ENCODE measurements at places on chromosomes 12 and 14.

DNA sequence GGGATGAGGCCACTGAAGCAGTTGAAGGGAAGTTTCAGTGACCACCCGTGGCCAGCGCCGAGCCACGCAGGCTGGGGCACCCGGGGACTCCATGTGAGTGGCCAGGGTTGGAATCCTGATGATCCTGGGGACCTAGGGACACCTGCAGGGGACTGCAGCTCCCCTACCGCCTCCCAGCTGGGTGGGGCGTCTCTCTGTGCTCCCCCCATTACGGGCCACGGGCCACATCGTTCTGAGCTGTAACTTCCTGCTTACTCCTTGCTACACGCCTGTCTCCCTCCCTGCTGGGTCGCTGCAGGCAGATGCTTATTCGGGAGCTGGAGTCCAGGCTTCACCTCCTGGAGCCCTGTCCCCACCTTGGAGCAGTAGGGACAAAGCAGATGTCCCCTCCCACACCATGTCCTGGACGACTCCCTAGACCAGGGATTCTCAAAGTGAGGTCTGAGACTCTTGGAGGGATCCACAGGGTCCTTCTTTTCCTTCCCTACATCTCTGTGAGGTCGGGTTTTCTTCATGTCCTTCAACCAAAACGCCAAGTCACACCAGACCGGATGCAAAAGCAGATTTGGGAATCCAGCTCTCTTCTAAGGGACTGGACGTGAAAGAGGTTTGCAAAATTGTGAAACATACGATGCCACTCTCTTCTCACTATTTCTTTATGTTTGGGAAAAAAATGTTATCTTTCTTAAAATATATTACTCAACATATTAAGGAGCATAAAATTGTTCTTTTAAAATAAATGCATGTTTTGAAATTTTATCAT lies 85.9 kb upstream of the NCOR2 start:
- no peaks in the 10 kb centered on the region for H3K36me3 ChIP-seq
- peaks cover 2% of the 10 kb centered on the region for H3K4me1 ChIP-seq
- DNase-seq, result no peak
- no peak overlapping the region for H3K4me3 ChIP-seq
- no peak overlapping the region for H3K27ac ChIP-seq

DNA sequence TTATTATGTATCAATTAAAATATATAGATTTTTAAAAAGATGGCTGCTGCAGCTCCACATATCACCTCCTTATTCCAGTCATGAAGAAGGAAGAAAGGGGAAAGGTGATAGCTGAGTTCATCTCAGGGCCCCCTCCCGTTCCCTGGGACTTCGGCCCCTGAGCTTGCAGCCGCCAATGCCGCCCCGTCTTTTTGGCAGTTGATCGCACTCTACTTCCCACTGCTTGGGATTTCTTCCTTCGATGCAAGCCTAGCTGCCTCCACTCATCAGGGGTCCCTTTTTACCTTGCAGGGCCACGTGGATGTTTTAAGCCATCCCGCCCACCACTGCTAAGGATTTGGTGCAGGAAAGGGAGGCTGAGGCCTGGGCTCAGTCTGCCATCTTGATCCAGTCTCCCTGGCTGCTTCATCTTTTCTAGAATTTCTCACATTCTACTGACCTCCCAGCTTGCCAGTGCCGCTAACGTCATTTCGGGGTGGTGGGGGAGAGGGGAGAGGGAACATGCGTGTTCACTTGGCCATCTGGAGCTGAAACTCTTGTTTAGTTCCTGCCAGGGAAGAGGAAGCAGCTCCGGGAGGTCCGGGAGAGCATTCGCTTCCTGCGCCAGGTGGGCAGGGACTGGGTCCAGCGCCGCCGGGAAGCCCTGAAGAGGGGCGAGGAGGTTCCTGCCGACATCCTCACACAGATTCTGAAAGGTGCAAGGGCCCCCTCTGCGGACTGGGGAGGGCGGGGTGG lies 31.3 kb downstream of the CYP46A1 start:
- DNase-seq, result no peak
- no peak overlapping the region for H3K27ac ChIP-seq
- H3K27me3 ChIP-seq, result peaks cover 9% of the 10 kb centered on the region

DNA sequence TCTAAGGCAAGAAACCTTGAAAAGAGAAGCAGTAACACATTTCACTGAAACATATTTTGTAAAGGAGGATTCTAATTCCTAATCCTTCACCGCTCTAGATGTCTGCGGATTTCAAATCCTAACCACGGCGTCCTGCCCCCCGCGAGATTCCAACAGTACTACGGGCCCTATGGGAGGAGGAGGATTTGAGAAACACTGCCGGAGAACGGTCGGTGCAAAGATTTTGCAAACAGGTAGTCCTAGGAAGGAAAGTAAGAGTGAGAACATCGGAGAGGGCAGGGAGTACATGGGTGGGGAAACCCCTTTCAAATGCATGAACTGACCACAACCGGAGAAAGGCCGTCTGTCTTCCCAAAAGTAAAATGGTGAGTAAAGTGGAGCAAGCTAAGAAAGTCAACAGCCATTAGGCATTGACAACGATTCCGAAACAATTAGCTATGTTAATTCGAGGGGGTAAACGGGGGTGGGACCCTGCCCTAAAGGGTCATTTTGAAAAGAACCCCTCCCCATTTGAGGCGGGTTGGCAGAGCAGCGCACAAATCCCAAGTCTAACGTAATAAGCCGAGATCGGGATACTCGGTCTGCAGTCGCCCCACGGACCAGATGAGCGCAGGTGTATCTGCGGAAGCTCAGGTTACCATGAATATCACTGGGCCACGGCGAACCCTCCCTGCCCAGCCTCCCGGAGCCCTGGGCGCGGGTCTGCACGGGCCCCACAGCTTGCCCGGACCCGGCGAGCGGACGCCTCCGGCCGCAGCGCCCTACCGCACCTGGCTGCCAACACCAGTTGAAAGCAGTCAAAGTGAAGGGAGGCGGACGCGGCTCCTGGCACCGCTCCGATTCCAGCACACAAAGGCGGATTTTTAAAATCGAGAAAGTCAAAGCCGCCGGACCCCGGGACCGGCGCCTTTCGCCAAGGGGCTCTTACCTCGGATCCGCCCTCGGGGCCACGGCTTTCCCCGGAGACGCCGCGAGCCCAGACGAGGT lies 662 bp downstream of the EPS8 start:
- peaks cover 8% of the 10 kb centered on the region for H3K36me3 ChIP-seq
- H3K27me3 ChIP-seq, result peaks cover 71% of the 10 kb centered on the region
- peaks cover 12% of the 10 kb centered on the region for H3K4me1 ChIP-seq
- H3K27ac ChIP-seq, result peak overlapping the region; percentile 3
- H3K4me3 ChIP-seq, result peak overlapping the region; percentile 87
- peak; percentile 2 for DNase-seq

DNA sequence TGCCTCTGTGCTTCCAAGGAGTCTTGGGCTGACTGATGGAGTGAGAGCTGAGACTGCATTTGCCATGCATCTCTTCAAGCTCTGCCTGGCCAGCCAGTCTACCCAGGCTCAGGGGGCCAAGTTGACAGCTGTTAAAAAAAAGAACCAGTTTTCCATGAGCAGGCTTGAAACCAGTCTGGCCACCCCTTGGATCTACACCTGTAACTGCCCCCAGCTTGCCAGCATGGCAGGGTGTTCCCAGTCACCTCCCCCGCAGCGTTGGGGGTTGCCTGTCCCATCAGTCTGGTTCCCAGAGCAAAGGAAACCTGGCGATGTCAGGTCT lies 202.7 kb downstream of the ZFP36L1 start:
- no peak for DNase-seq
- no peaks in the 10 kb centered on the region for H3K36me3 ChIP-seq
- H3K27me3 ChIP-seq, result no peaks in the 10 kb centered on the region
- no peak overlapping the region for H3K27ac ChIP-seq
- H3K4me1 ChIP-seq, result peaks cover 5% of the 10 kb centered on the region
- no peak overlapping the region for H3K4me3 ChIP-seq

GRCh38 chr14:94686511-94687160 lies 74.4 kb downstream of the SERPINA3 start:
- DNase-seq, result no peak
- no peak overlapping the region for H3K27ac ChIP-seq
- peaks cover 6% of the 10 kb centered on the region for H3K27me3 ChIP-seq
- no peak overlapping the region for H3K4me3 ChIP-seq
- peaks cover 2% of the 10 kb centered on the region for H3K36me3 ChIP-seq

DNA sequence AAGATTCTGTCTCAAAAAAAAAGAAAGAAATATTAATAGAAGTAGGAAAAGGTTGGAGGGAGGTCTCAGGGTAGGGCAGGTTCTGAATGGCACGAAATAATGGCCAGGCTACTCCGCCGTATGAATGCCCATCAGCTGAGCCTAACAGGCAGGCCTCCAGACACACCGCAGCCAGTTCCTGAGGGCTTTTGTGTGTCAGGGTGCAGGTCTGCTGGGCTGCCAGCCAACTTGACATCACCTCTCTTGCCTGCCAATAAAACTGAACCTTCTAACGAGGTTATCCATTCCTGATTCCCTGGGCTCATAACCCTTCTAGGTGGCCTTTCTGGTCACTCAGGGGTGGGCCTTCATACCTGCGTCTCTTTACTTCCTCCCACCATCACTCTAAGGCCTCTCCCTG lies 3.0 kb downstream of the IFI27 start:
- no peaks in the 10 kb centered on the region for H3K36me3 ChIP-seq
- no peaks in the 10 kb centered on the region for H3K4me1 ChIP-seq
- no peak for DNase-seq
- H3K27me3 ChIP-seq, result peaks cover 58% of the 10 kb centered on the region
- no peak overlapping the region for H3K27ac ChIP-seq

GRCh38 chr14:52824462-52824861 lies 33.1 kb upstream of the GNPNAT1 start:
- no peak overlapping the region for H3K4me3 ChIP-seq
- H3K36me3 ChIP-seq, result no peaks in the 10 kb centered on the region
- DNase-seq, result no peak
- peaks cover 8% of the 10 kb centered on the region for H3K27me3 ChIP-seq

- peaks cover 8% of the 10 kb centered on the region for H3K36me3 ChIP-seq
- H3K27ac ChIP-seq, result no peak overlapping the region
- no peak for DNase-seq
- H3K4me1 ChIP-seq, result no peaks in the 10 kb centered on the region
- H3K27me3 ChIP-seq, result no peaks in the 10 kb centered on the region
- no peak overlapping the region for H3K4me3 ChIP-seq
Measured at GRCh38 chr12:103783744-103784664, 57.0 kb downstream of the NT5DC3 start.

GRCh38 chr14:49306152-49306751 lies 279.9 kb downstream of the RPS29 start:
- no peak overlapping the region for H3K27ac ChIP-seq
- peaks cover 11% of the 10 kb centered on the region for H3K27me3 ChIP-seq
- H3K36me3 ChIP-seq, result no peaks in the 10 kb centered on the region

DNA sequence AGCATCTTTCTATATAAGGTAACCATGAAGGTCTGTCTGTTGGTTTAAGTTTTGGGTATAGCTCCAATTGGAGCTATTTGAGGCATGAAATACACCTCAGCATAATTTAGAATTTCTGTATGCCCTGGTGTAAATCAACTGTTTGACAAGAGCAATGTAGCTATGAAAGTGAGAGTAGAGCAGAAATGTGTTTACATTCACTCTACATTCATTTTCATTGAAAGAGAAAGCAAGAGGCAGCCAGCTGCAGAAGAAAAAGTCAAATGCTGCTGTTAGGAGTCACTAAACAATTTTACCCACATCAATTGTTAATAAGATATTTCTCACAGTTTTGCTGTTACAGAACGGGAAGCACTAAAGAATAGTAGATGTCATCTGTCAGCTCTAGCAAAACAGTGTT lies 252.5 kb downstream of the SLC6A15 start:
- no peak for DNase-seq
- H3K27me3 ChIP-seq, result no peaks in the 10 kb centered on the region
- H3K4me1 ChIP-seq, result no peaks in the 10 kb centered on the region
- H3K27ac ChIP-seq, result no peak overlapping the region
- H3K36me3 ChIP-seq, result no peaks in the 10 kb centered on the region

DNA sequence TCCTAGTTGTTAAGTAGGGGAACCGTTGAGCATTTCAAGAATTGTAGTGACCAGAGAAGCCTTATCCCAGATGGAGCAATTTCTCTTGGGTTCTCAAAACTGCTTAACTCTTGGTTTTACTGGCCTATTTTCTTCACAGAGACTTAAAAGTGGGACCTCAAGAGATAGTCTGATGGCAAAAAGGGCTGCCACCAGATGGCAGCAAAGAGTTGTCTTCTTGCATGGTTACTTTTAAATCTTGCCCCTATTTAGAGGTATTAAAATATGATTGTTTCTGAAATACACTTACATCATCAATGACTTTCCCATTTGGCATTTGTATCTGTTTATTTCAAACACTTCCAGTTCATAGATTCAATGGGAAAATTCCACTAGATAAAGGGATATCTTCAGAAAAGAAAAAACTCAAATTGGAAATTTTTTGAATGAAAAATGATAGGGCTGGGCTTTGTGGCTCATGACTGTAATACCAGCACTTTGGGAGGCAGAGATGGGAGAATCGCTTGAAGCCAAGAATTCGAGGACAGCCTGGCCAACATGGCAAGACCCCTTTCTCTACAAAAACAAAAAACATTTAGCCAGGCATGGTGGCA lies 69.9 kb upstream of the CNTN1 start:
- H3K36me3 ChIP-seq, result no peaks in the 10 kb centered on the region
- DNase-seq, result no peak
- H3K4me3 ChIP-seq, result no peak overlapping the region
- no peaks in the 10 kb centered on the region for H3K27me3 ChIP-seq
- H3K27ac ChIP-seq, result no peak overlapping the region

DNA sequence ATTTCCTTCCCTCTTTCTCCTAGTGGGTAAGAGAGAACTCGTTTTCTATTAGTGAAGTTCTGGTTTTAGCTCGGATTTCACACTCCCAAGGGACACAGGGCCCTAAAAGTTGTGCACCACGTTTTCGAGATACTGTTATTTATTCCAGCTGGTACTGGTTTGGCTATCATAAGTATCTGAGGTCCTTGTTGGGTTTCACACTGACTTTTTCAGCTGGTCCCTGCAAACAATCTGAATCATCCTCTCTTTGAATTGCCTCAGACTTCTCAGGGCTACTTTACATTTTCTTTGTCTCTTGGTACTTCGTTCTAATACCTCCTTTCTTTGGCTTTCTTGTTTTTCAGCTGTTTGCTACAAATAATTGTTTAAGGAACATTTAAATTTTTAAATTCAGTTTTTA lies 75.7 kb downstream of the SCN8A start:
- H3K4me1 ChIP-seq, result peaks cover 4% of the 10 kb centered on the region
- H3K4me3 ChIP-seq, result no peak overlapping the region
- peaks cover 6% of the 10 kb centered on the region for H3K27me3 ChIP-seq
- no peak for DNase-seq

DNA sequence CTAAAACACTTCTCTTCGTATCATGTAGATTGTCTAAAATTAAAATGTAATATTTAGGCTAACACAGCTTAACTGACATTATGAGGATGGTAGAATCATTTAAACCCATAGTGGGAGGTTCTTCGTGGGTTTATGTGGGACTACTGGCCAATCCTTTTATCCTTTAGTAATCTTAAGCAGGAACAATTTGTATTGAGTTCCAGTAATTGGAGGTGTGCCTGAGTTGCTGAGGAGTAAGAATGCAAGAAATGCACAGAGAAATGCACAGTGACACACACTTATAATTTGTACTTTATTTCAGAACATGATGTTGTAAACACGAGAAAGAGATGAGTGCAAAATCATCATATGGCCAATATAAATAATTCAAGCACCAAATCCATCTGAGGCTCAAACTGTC lies 22.3 kb downstream of the OTOGL start:
- H3K27ac ChIP-seq, result no peak overlapping the region
- no peaks in the 10 kb centered on the region for H3K36me3 ChIP-seq
- no peak overlapping the region for H3K4me3 ChIP-seq
- H3K4me1 ChIP-seq, result no peaks in the 10 kb centered on the region

DNA sequence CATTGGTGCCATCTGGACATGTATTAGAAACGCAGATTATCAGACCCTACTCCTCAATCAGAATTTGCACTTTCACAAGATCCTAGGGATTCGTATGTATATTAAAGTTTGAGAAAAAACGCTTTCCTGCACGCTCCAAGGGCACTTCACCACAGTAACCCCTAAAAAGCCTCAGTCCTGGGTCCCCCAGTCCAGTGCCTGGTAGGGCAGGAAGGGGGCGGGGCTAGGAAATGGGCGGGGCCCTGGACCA lies 369 bp downstream of the DEPDC4 start:
- DNase-seq, result no peak
- H3K4me1 ChIP-seq, result peaks cover 30% of the 10 kb centered on the region
